ENCODE measurements at places on chromosomes 16 and 17.

DNA sequence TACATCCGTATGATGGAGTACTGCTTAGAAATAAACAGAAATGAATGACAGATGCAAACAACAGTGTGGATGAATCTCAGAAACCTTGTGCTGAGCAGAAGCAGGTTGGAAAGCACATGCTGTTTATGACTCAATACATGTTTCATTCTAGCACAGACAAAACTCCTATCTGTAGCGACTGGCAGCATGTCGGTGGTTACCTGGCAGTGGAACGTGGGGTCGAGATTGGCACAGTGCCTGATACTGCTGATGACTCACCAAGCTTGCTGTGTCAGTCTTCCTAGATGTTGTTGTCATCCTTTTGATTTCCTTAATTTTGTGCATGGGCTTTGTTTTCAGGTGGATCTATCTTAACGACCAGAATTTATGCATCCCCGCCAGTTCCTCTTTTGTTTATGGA is 62.1 kb downstream of the GAN start:
- DNase-seq, result no peak

- DNase-seq, result no peak
Observed at GRCh38 chr16:70804734-70805169, 3.8 kb upstream of the VAC14 start.

- DNase-seq, result no peak
Observed at GRCh38 chr17:51352798-51353197, 92.5 kb downstream of the UTP18 start.

DNA sequence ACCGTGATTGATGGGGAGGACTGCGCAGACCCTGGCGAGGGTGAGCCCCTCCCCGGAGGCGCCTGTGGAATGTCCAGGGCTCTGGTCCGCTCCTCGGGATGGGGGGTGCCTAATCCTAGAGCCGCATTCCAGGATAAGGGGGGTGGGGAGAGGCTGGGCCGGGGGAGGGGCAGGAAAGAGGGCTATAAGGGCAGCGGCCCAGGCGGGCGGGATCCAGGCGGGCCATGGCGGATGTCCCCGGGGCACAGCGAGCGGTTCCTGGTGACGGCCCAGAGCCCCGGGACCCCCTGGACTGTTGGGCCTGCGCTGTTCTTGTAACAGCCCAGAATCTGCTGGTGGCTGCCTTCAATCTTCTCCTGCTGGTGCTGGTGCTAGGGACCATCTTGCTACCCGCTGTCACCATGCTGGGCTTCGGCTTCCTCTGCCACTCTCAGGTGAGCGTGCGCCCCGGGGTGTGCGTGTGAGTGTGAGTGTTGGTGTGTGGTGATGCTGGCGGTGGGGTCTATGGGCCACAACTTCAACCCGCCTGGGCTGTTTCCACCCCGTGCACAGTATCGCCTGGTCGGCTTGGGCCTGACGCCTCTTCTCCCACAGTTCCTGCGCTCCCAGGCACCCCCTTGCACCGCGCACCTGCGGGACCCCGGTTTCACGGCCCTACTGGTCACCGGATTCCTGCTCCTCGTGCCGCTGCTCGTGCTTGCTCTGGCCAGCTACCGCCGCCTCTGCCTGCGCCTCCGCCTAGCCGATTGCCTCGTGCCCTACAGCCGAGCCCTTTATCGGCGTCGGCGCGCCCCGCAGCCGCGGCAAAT is at the start of gene TMEM88:
TSS of gene TMEM88 (plus strand) at position 216 of the 809 bp plus-strand sequence. CDS start at position 225, 9 bp downstream.
- DNase-seq, result peak; percentile 83

DNA sequence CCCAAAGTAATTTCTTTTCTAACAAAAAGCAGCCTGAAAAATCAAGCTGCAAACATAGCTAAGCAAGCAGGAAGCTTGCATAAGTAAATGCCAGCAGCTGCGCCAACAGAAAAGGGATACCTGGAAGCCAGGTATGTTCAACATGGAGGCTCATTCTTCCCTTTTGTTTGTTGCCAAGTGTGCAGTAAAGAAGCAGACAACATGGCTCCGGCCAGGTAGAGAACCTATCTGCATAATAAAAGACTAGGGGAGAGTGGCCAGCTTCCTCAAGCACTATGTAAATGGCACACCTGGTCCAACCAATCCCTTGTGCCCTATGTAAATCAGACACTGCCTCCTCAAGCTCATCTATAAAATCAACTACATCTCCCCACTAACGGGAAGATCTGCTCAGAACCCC is 1407.0 kb downstream of the CDH11 start:
- DNase-seq, result peak; percentile 88

Data from GM23338 (cell line).